Ovary (tissue), 10 donors: ENCODE measurements at places on chromosomes 3 and 15.

DNA sequence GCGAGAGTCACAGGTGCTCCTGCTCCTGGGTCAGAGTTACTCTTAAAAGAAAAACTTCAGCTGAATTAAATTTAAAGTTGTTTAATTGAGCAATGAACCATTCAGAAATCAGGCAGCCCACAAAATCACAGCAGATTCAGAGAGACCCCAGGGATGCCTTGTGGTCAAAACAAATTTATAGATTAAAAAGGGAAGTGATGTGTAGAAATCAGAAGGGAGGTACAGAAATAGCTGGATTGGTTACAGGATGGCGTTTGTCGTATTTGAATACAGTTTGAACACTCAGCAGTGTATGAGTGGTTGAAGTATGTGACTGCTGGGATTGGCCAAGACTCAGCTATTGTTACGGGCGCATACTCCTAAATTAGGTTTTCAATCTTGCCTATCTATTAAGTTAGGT, 58.6 kb downstream of the UACA start:
- DNase-seq: no peak

GRCh38 chr3:14177580-14178246, 688 bp downstream of the XPC start:
- DNase-seq: no peak

DNA sequence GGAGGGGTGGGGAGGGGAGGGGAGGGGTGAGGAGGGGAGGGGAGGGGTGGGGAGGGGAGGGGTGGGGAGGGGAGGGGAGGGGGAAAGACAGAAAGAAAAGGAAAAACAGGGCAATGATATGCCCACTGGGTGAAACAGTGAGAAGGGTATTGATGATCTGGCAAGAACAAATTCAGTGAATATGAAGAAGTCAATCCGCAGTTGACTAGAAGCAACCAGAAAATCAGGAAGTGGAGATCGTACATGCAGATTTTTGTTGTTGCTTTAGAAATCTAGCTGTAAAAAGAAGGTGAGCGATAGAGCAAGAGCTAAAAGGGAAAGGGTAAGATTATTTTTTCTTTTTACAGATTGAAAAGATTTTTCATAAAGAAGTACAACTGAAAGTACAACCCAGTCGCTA, 47.6 kb upstream of the ARF4 start:
- DNase-seq: no peak

- no peak for DNase-seq
These were observed 25.4 kb downstream of the ZBTB38 start for GRCh38 chr3:141393735-141394076.

GRCh38 chr15:79526376-79526775, 94.2 kb downstream of the MINAR1 start:
- no peak for DNase-seq

DNA sequence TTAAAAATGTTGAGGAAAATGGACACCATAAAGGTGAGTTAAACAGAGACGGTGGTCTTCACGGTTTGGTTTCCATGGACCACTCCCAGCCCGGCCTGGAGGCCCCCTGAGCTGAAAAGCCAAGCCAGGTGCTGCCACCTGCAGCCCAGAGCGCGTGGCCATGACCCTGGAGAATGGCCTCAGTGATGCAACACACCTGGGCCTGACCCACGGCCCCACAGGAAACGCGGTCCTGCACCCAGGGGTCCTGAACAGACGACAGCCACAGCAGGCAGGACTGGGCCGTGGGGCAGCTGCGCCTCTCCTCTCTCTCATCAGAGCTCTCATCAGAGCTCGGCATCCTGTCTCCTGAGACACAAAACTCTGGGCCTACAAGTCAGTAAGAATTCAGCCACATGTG, 64.1 kb downstream of the NIPA2 start:
- DNase-seq: no peak
